ENCODE measurements at places on chromosomes 12 and 14. TPM values are rescaled to one million over a fixed set of nuclear protein-coding genes. Genes with fewer than 3 reads are reported as not detected.
A peak's percentile ranks its signal among the peaks of the same experiment; 100 is the strongest.

DNA sequence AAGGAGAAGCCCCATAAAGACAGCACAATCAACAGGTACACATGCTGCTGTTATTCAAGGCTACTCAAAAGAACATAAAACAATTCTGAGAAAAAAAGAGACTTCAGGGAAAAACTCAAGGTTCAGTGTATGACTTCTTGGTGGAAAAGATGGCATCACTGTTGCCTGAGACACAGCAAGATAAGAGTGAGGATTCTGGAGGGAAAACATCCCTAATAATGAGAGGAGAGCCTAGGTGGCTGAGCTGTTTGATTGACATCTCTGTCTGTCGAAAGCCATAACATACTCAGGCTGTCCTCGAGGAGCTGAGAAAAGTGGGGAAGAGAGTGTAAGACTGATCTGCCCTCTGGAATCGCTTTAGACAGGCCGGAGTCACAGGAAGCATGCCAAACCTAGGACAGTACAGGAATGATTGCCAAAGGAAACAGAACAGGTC, 193.4 kb upstream of the AMIGO2 start:
- no peaks in the 10 kb centered on the region for H3K27me3 ChIP-seq
- H3K27ac ChIP-seq, result no peak overlapping the region
- peaks cover 49% of the 10 kb centered on the region for H3K4me1 ChIP-seq

GRCh38 chr14:67999290-67999689, 179.7 kb downstream of the RAD51B start:
- no peak overlapping the region for H3K4me3 ChIP-seq
- H3K27ac ChIP-seq, result no peak overlapping the region
- no peaks in the 10 kb centered on the region for H3K4me1 ChIP-seq
- H3K36me3 ChIP-seq, result no peaks in the 10 kb centered on the region

- H3K27ac ChIP-seq, result peak overlapping the region; percentile 77
- H3K4me1 ChIP-seq, result peaks cover 49% of the 10 kb centered on the region
- no peaks in the 10 kb centered on the region for H3K27me3 ChIP-seq
- H3K36me3 ChIP-seq, result peaks cover 3% of the 10 kb centered on the region
Observed at GRCh38 chr14:89616852-89617341, 199.9 kb upstream of the FOXN3 start.

DNA sequence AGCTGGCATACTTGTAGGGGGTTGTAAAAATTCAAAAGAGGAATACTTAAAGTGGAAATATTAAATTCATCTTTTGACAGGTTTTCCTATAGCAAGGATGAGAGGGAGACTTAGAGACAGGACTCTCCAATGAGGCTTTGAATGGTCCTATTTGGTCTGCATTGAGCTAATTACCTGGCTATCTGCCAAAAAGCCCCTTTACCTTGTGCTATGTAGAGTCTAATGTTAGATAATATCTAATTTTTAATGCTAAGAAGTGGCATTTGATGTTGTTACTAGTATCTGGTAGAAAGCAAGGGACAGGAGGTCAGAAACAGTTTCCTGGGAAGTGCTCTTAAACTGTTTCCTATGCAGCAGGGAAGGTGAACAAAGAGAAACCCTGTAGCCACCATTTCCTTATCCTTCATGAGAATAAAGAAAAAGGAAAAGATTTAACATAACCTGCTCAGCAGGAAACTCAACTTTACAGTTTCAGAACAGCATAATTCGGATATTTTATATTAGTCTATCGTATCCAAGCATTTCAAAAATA, 550.0 kb downstream of the SOX5 start:
- DNase-seq, result no peak
- H3K4me3 ChIP-seq, result no peak overlapping the region
- no peak overlapping the region for H3K27ac ChIP-seq
- H3K27me3 ChIP-seq, result no peaks in the 10 kb centered on the region

DNA sequence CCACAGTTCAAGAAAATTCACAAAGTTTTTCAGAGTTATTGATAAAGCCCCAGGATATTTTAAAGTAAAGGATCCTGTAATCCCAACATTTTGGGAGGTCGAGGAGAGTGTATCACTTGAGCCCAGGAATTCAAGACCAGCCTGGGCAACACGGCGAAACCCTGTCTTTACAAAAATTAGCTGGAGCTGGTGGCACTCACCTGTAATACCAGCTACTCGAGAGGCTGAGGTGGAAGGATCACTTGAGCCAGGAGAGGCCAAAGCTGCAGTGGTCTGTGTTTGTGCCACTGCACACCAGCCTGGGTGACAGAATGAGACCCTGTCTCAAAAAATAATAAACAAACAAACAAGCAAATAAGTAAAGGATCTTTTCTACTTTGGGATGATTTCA, 39.5 kb upstream of the LRRK2 start:
- no peak for DNase-seq
- H3K4me1 ChIP-seq, result peaks cover 6% of the 10 kb centered on the region
- H3K27ac ChIP-seq, result no peak overlapping the region
- no peak overlapping the region for H3K4me3 ChIP-seq
- H3K27me3 ChIP-seq, result no peaks in the 10 kb centered on the region
- no peaks in the 10 kb centered on the region for H3K36me3 ChIP-seq

GRCh38 chr14:45298423-45299117, 45.6 kb upstream of the MIS18BP1 start:
- H3K27ac ChIP-seq, result no peak overlapping the region
- no peaks in the 10 kb centered on the region for H3K36me3 ChIP-seq
- no peaks in the 10 kb centered on the region for H3K4me1 ChIP-seq
- DNase-seq, result no peak
- H3K4me3 ChIP-seq, result no peak overlapping the region
- H3K27me3 ChIP-seq, result no peaks in the 10 kb centered on the region

GRCh38 chr14:22915886-22916521, 2.9 kb downstream of the RBM23 start:
- H3K27me3 ChIP-seq, result no peaks in the 10 kb centered on the region
- no peak for DNase-seq
- H3K36me3 ChIP-seq, result peaks cover 24% of the 10 kb centered on the region
- no peak overlapping the region for H3K4me3 ChIP-seq
- H3K27ac ChIP-seq, result no peak overlapping the region

DNA sequence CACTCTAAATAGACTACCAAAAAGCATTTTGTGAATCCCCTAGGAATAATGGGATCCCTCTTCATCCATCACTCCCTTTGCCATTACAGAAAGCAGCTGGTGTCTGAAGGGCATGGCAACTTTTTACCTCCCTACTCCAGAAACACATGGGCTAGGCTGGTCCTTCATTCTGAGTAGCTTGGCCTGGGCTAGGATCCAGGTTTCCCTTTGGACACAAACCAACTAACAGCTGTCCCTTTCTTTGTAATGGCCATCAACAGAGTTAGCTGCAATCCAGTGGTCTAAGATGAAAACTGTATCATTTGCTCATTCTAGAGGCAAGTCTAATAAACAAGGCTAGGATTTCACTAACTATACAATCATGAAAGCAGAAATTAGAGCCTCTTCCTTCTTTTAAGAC, 7.4 kb downstream of the GRIN2B start:
- H3K27me3 ChIP-seq, result peaks cover 3% of the 10 kb centered on the region
- no peaks in the 10 kb centered on the region for H3K4me1 ChIP-seq
- H3K4me3 ChIP-seq, result no peak overlapping the region
- no peak overlapping the region for H3K27ac ChIP-seq

DNA sequence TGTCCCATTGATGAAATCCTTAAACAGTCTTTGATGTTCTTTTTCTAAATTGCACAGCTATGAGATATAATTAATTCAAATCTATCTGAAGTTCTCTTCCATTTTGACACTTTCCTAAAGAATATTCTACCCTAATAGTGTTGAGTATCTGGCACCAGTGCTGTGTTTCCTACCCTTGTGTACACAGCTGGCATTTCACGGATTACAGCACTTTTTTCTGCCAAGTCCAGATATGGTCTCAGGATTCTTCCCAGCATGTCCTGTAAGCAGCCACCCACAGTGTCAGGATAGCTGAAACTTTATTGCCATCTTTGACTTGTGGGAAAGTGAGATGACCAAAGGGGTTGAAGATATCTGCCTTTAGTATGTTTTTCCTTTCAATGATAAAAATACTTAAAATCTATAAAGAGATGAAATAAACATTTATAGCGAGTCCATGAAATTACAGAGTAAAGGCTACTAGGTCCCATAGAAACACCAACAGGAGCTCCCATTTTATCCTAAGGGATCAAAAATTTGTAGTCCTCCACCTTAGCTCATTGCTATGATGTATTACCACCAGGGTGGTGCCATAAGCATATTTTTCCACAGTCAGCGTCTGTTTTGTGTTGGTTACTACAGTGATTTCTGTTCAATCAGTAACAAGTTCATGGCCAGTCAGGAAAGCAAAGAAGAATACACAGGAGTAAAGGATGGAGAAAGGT, 96.7 kb downstream of the TRHDE start:
- no peak overlapping the region for H3K27ac ChIP-seq
- DNase-seq, result no peak
- H3K36me3 ChIP-seq, result no peaks in the 10 kb centered on the region
- no peak overlapping the region for H3K4me3 ChIP-seq
- H3K27me3 ChIP-seq, result no peaks in the 10 kb centered on the region
- no peaks in the 10 kb centered on the region for H3K4me1 ChIP-seq

GRCh38 chr14:66143387-66144112, 342.6 kb upstream of the CCDC196 start:
- H3K4me1 ChIP-seq, result peaks cover 9% of the 10 kb centered on the region
- peaks cover 28% of the 10 kb centered on the region for H3K27me3 ChIP-seq
- no peaks in the 10 kb centered on the region for H3K36me3 ChIP-seq
- DNase-seq, result no peak
- no peak overlapping the region for H3K4me3 ChIP-seq

GRCh38 chr14:22865424-22866405, 5.8 kb upstream of the LRP10 start:
- H3K4me3 ChIP-seq, result no peak overlapping the region
- no peaks in the 10 kb centered on the region for H3K27me3 ChIP-seq
- H3K27ac ChIP-seq, result no peak overlapping the region
- no peaks in the 10 kb centered on the region for H3K36me3 ChIP-seq
- H3K4me1 ChIP-seq, result peaks cover 16% of the 10 kb centered on the region

GRCh38 chr12:54033106-54033979, 493 bp downstream of the HOXC5 start:
- peaks cover 47% of the 10 kb centered on the region for H3K4me1 ChIP-seq
- H3K27ac ChIP-seq, result no peak overlapping the region
- H3K36me3 ChIP-seq, result no peaks in the 10 kb centered on the region
- H3K4me3 ChIP-seq, result peak overlapping the region; percentile 36
- no peak for DNase-seq

DNA sequence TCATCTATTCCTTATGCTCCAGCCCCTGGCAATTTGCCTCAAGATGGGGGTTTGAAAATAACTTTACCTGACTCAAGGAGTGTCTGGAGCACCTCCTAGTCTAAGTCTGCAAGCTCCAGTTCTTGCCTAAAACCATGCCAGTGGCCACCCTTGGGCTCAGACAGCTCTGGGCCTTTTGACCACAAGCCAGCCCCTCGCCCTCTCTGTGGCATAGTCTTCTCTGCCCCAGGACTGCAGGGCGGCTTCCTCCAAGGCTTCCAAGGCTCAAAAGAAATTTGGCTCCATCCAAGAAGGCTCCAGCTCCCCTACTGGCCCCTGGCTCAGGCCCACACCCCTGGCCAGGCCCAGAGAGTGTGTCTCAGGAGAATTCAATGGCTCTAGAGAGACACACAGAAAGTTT, 14.8 kb downstream of the ACVRL1 start:
- no peaks in the 10 kb centered on the region for H3K4me1 ChIP-seq
- H3K27ac ChIP-seq, result no peak overlapping the region
- peaks cover 17% of the 10 kb centered on the region for H3K27me3 ChIP-seq
- no peak overlapping the region for H3K4me3 ChIP-seq
- DNase-seq, result no peak

DNA sequence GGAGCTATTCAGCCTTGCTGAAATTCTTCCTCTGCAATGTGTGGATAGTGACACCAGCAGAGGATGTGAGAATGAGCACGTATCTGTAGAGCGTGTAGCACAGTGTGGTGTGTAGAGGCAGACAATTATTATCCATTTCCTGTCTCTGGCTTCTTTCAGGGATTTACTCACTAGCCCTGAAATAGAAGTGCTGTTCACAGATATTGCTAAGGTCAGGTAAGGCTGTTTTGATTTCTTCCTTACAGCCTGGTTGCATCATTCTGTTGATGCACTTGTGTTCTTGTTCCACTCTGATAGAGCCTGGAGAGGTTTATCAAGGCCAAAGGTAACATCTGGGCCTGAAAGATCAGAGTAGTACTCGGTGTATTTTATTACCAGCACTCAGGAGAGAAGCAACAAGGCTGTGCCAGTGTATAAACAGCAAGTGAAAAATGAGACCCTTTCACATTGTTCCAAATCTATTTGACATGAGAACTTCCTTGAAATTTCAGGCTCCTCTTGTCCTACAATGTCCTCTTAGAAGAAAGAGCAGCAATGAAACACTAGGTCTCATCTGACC, 16.7 kb downstream of the ARG2 start:
- no peak overlapping the region for H3K4me3 ChIP-seq
- no peak overlapping the region for H3K27ac ChIP-seq
- H3K4me1 ChIP-seq, result no peaks in the 10 kb centered on the region
- no peak for DNase-seq

- no peak for DNase-seq
- H3K27ac ChIP-seq, result no peak overlapping the region
- no peaks in the 10 kb centered on the region for H3K36me3 ChIP-seq
- no peak overlapping the region for H3K4me3 ChIP-seq
- no peaks in the 10 kb centered on the region for H3K4me1 ChIP-seq
Observed at GRCh38 chr12:116700066-116700465, 37.8 kb downstream of the SPRING1 start.

- no peaks in the 10 kb centered on the region for H3K4me1 ChIP-seq
- no peak overlapping the region for H3K27ac ChIP-seq
- H3K4me3 ChIP-seq, result no peak overlapping the region
- no peaks in the 10 kb centered on the region for H3K27me3 ChIP-seq
- DNase-seq, result no peak
Observed at GRCh38 chr12:125124320-125124966, 59.2 kb downstream of the AACS start.

GRCh38 chr12:89933911-89934310, 225.3 kb upstream of the ATP2B1 start:
- H3K4me1 ChIP-seq, result no peaks in the 10 kb centered on the region
- H3K27me3 ChIP-seq, result no peaks in the 10 kb centered on the region
- H3K4me3 ChIP-seq, result no peak overlapping the region
- DNase-seq, result no peak

DNA sequence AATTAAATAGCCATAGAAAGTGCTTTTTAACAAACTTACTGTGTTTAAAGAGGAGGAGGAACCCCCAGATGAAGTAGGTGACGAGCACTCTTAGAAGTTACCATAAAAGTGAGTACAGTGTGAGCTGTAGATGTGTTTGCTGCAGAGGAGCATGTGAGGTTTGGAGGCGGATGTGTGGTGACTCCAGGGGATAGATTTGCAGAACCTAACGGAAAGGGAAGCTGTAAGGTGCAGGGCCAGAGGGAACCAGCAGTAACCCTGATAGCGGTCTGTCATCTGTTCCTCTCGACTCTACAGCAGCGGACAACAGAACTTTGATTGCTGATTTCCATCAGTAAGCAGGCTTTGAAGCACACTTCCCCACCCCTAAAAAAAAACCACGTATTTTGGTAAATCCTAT, 5.2 kb downstream of the CALM1 start:
- H3K4me1 ChIP-seq, result peaks cover 41% of the 10 kb centered on the region
- H3K27ac ChIP-seq, result peak overlapping the region; percentile 33
- peak; percentile 43 for DNase-seq
- no peaks in the 10 kb centered on the region for H3K27me3 ChIP-seq

The CLEC2A gene
- not detected for total RNA-seq

The NOS1 gene
- not detected for total RNA-seq

The ANP32D gene
- total RNA-seq, result not detected

The PTPN6 gene
- 224 TPM for total RNA-seq

The TPPP2 gene
- not detected for total RNA-seq

The POLE2 gene
- total RNA-seq, result 1.8 TPM

The MYF5 gene
- not detected for total RNA-seq
